ENCODE measurements at places on chromosomes 2 and 18.

DNA sequence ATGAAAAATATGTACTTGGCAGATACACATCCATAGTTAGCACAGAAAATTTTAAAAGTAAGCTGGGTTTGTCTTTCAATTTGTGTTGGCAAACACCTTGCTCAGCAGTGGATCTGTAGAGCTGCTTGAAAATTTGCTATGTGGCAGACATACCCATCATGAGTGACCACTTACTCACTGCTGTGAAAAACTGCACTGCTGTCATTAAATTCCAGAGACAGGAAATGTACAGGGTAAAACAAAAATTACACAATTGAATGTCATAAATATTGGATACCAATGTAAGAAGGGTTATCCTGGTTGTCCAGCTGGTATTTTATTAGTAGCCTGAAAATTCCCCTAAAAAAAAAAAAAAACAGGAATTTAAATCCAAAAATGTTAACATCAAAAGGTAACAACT is 24.5 kb downstream of the NIF3L1 start:
- DNase-seq, result no peak

- no peak for DNase-seq
Observed at GRCh38 chr18:32310774-32311173, 120.9 kb downstream of the MEP1B start.

DNA sequence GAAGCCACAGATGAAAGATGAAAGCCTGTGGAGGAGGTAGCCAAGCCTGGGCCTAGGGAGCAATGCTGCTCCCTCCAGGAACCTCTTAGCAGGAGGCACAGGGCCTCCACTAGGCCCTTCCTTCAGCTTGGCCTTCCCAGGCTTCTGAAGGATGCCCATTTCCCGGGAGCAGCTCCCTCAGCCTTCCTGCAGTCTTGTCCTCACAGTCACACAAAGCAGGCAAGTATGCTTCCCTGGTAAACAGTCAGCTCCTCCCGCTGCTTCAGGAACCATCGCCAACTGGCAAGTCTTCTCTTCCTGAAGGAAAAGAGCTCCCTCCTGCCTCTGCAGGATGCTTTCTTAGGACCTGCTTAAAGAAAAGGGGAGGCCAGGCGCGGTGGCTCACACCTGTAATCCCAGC is 53.2 kb downstream of the SMAD7 start:
- DNase-seq, result no peak

DNA sequence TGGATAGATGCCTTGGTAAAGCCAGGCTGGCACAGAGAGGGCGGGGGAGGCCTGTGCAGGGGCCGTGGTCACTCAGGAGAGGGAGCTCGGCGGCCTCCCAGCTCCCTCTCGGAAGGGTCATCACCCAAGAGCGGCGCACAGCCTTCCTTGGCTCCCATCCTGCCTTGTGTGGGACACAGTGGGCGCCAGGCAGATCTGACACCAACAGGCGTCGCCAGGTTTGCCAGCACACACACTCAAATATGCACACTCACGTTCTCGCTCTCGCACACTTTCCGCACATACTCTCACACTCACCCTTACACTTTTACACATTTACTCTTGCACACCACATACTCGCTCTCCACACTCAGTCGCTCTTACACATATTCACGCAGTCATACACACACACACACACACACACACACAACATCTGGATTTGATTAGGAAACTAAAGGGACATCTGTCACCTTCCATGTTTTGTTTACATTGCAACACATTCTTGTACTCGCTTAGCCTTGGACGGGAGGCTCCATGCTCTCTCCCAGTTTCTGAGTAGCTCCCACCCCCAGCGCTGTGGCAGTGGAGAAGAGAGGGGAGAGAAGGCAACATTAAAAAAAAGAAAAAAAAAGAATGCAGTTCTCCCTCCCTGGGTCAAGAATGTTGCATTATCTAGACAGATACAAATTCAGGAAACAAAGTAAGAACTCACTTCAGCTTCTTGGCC is 10.5 kb downstream of the CHMP1B start:
- no peak for DNase-seq

DNA sequence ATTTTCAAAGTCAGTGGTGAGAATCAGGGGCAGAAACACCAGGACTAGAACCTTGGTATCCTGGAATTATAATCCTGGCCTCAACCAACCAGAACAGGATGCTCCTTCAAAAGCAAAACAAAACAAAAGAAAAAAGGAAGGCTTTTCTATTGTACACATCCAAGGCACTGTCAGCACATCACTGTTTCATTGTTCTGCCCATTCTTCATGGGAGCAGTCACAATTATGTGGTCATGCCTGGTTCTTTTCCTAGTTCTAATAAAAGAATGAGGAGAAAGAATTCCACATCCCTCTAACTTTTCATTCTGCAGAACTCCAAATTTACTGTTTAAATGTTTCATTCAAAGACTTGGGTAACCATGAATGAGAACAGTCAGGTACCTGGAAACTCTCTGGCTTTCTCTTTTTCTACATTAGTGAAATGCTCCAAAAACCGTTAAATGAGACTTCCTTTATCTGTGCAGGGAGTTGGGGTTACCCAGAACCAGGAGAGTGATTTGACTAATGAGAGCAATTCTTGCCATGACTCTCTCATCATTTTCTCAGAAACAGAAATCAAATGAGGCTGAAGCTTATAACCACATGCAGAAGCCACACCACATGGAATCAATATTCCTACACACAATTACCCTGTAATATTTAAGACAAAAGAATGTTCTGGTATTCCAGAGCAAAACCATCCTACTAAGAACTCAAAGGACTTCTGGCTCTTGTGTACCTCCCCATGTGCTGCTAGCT is 110.9 kb upstream of the CCDC150 start:
- no peak for DNase-seq

DNA sequence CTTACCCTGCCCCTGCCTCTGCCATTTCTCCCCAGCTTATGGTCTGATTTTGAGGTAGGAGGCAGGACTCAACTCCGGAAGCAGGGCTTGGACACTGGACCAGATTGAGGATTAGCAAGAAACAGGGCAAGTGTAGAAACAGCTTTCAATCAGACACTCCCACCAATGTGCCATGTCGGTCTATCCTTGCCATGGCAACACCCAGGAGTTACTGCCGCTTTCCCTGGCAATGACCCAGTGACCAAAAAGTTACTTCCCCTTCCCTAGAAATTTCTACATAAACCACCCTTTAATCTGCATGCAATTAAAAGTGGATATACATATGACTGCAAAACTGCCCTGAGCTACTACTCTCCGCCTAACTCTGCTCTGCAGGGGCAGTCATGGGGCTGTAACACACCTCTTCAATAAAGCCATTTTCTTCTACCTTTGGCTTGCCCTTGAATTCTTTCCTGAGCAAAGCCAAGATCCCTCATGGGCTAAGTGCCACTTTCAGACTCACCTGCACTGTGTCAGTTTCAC is 156.7 kb downstream of the LPIN1 start:
- DNase-seq, result no peak

DNA sequence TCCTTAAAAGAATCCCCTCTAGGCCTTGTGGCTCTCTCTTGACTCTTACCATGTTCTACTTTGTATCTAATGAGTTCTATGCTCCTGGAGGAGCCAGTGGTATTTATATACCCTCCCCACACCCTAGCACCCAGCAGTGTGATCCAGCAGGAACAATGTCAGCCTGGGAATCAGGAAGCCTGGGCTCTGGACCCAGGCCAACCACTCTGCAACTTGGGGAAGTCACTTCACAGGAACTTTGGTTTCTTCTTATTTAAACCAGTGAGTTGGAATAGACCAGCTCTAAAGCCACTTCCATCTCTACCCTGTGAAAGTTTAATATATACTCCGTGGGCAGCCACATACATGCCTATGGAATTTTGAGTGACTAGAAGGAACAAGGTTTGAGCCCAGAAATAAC is 11.6 kb upstream of the SPTBN1 start:
- no peak for DNase-seq

DNA sequence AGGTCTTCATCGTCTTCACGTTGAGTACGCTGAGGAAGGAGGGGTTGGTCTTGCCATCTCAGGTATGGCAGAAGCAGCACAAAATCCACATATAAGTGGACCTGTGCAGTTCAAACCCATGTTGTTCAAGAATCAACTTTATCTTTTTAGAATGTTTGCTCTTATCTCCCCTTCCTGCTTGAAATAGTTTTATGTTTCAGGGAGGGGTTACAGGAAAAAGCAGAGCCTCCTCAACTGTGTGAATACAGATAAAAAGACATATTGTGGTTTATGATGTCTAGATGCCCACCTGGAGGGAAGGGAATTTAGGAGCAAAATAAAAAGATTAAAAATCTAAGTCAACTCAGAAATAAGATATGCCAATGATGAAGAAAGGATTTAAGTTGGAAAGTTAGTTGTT is 75.9 kb downstream of the VRK2 start:
- no peak for DNase-seq

GRCh38 chr2:5921081-5921642 is 229.0 kb downstream of the SOX11 start:
- DNase-seq, result no peak

Data from stimulated activated CD8-positive, alpha-beta memory T cell treated with anti-CD3 and anti-CD28 coated beads, Interleukin-4, amount 100 ng/mL, for 1 hour (primary cell).